Activated T-helper 9 cell treated with anti-CD3 and anti-CD28 coated beads, Interleukin-2, amount 50 U/mL, for 16 hours (primary cell): ENCODE measurements at places on chromosomes 13 and 19.

GRCh38 chr19:19427944-19428343 lies 22.5 kb downstream of the GATAD2A start:
- no peak for DNase-seq

DNA sequence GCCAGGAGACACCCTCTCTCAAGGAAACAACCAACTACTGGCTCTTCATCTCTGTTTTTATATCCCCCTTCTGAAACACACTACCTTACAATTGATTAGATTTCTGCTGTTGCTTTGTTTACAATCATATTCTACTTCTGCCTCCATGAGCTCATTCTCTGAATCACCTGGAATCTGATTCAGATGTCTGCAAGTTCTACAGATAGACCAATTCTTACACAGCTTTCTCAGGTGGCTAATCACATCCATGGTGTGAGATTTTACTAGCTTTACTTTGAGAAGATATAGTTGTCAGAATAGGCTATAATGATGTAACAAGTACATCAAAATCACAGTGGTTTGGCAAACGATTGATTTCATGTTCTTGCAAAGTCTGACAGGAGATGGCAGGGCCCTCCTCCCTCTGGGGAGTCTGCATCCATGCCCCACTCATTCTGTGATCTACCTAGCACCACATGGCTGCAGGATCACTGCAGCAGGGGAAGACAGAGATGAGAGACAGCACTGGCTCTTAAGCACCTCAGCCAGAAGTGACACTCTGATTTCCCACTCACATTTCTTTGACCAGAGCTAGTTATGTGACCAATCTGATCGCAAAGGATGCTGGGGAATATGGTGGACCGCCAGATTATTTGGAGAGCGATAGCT lies 243.7 kb downstream of the FOXO1 start:
- DNase-seq, result no peak

GRCh38 chr19:17841810-17842662 lies 5.7 kb downstream of the JAK3 start:
- peak; percentile 34 for DNase-seq

GRCh38 chr19:29671393-29672160 lies 6.3 kb downstream of the PLEKHF1 start:
- DNase-seq, result peak; percentile 80

GRCh38 chr19:40785526-40785925 lies 7.5 kb downstream of the RAB4B start:
- no peak for DNase-seq

- no peak for DNase-seq
These were observed 3.2 kb downstream of the NFIC start for GRCh38 chr19:3369337-3370213.

- DNase-seq, result no peak
These were observed 95.0 kb downstream of the KCTD12 start for GRCh38 chr13:76790980-76791819.

- no peak for DNase-seq
These were observed 8.5 kb upstream of the XPO4 start for GRCh38 chr13:20911037-20911436.

DNA sequence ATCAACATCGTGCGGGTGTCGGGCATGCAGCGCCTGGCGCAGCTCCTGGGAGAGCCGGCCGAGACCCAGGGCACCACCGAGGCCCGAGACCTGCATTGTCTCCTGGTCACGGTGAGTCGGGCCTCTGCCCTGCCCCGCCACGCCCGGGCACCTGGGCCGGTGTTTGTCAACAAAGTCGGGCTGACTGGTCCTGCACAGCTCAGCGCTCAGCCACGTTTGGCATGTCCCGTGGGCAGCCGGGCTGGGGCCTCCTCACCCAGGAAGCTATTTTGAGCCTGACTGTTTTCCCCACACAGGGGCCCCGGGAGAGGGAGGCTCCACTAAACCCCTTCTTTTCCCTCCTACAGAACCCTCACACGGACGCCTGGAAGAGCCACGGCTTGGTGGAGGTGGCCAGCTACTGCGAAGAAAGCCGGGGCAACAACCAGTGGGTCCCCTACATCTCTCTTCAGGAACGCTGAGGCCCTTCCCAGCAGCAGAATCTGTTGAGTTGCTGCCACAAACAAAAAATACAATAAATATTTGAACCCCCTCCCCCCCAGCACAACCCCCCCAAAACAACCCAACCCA lies 1.3 kb downstream of the GADD45B start:
- DNase-seq, result no peak

DNA sequence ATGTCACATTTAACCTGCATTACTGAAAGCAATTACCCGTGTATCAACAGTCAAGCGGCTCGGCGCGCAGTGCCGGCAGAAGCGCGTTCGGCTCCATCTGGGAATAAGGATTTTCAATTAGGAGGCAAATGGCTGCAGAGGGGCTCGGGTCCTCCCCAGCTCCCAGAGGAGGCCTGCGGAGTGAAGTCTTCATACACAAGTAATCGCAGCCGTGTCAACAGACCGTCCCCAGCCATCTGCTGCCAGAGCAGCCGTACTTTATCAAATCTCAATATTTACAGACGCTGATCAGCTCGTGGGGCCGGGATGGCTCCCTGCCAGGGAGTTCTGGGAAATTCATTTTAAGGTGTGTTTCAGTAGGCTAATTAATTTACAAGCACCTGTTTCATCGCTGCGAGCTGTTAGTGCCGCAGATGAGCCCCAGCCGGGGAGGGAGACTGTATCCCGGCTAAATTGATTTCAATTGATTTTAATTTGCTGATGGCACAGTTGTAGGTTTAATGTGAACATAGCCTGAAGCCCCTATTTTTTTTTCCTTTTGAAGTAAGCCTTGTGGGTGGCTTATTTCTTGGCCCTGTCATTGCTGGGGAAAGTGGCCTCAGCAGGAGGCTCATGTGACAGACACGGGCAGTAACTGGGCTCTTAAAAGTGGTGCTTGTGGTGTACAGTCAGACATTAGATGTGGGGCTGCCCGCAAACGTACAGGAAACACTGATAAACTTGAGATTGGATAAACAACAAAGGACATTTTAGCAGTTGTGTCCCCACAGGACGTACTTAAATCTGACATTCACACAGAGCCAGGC lies 252.7 kb downstream of the TEX29 start:
- DNase-seq, result no peak

DNA sequence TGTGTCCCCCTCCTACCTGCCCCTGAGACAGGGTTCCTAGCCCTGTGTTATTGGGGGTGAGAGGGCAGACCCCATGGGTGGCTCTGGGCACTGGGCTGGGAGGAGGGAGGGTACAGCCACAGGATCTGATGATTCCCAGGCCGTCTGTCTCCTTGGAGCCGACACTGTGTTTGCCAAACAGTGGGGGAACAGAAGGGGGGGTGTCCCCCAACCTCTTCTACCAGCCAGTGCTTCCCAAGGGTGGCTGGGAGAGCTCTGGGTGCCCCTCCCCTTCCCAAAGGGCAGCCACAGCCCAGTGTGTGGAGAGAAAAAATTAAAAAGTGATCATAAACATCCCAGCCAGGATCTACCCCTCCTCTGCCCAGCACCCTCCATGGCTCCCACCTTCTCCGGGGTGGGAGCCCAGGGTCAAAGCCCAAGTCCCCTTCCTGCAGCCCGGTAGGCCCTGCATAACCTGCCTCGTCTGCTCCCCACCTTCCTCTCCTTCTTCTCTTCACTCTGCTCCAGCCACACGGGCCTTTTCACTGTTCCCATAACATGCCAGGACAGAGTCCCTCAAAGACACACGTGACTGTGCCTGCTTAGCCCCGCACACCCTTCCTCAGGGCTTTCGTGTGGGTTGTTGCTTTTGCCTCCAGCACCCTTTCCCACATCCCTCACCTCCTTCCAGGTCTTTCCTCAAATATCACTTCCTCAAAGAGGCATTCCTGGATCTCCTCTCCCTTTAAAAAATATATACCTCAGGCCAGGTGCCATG lies 1.4 kb upstream of the PLIN4 start:
- DNase-seq, result no peak

GRCh38 chr19:15976836-15977689 lies 28.3 kb downstream of the OR10H4 start:
- no peak for DNase-seq

DNA sequence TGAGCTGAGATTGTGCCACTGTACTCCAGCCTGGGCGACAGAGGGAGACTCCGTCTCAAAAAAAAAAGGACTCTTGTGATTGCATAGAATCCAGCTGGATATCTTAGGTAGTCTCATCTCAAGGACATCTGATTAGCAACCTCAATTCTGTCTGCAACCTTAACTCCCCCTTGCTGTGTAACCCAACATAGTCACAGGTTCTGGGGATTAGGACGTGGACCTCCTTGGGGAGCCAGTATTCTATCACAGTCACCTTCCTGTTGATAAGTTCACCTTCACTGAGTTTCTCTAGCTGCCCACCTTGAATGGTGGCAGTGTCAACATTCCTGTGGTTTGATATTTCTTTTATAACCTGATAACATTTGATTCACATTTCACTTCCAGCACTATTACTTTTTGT lies 27.2 kb downstream of the GPR18 start:
- DNase-seq, result no peak

DNA sequence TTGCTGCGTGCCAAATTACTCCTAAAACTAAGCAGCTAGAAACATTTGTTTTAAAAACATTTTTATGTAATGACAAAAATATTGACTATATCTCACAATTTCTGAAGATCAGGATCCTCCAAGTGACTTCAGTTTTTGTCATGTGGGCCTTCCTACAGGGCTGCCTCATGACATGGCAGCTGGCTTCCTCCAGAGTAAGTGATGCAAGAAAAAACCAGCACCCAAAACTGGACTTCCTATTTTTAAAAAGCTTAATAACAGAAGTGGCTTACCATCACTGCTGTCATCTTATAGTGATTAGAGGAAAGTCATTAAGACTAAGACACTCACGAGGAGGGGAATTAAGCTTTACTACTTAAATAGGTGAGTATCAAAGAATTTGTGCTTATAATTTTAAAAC lies 681.7 kb downstream of the PCDH17 start:
- DNase-seq, result no peak

GRCh38 chr13:111590796-111591195 lies 270.4 kb downstream of the TEX29 start:
- DNase-seq, result no peak

DNA sequence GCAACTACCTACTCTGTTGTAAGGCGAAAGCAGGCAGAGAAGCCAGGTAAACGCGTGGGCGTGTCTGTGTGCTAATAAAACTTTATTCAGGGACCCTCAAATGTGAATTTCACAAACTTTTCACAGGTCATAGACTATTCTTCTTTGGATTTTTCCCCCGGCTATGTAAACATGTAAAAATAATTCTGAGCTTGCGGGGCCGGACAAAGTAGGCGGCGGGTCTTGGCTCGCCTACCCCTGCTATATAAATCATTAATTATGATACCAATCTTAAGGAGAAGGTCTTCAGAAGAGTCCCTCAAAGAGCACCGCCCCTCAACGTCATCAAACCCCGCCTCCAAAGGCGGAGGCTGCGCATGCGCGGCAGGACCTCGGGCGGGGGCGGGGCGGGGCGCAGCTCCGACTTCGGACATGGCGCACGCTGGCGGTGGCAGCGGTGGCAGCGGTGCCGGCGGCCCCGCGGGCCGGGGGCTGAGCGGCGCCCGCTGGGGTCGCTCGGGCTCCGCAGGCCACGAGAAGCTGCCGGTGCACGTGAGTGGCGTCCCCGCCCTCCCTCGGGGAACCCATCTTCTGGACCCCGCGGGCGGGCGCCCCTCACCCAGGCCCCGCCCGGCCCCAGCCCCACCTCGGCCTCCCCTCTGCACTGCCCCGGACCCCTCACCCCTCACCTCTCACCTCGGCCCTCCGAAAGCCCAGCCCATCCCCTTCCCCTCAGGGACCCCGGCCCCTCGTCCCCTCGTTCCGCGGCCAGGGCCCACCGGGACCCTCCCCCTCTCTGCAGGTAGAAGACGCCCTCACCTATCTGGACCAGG lies at the start of gene SIN3B:
SIN3B (plus strand) TSS at position 389 of the 812 bp plus-strand sequence; CDS start at position 412, 23 bp downstream.
- peak; percentile 84 for DNase-seq

DNA sequence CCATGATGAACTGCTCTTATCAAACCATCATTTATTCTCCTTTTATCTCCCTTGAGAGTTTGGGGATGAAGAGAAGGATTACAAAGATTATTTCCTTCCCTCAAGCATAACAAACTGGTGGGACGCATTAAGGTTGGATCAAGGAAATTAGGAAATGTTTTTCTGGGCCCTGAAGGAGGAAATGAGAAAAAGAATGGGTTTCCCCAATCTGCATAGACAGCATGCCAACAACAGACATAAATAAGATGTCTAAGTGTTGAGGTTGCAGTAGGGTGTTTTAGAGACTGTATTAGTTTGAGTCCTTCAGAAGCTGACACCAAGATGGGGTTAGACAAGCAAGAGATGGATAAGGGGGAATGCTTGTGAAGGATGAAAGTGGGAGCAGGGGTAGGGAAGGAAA lies 7.3 kb downstream of the EPSTI1 start:
- DNase-seq, result no peak

- no peak for DNase-seq
These were observed 38.0 kb upstream of the ATP12A start for GRCh38 chr13:24642219-24642618.

DNA sequence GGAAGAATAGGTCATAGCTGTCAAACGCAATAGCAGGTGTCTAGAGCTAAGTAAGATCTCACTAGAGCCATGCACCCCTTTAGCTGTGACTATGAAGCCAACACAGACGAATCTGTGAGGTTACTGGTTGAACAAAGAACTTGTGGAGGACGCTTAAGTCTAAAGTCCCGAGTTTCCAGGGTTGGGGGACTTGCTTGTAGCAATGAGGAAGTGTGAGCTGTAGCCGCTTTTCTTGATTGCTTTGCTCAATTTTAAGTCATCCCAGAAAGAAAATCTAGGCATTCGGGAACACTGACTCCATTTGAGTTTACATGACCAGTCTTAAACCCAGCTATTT lies 1.6 kb downstream of the GPC5 start:
- no peak for DNase-seq

- DNase-seq, result no peak
These were observed 1526.5 kb upstream of the SLC10A2 start for GRCh38 chr13:104592545-104593250.

- DNase-seq, result no peak
These were observed 17.6 kb downstream of the TJP3 start for GRCh38 chr19:3725640-3726310.

DNA sequence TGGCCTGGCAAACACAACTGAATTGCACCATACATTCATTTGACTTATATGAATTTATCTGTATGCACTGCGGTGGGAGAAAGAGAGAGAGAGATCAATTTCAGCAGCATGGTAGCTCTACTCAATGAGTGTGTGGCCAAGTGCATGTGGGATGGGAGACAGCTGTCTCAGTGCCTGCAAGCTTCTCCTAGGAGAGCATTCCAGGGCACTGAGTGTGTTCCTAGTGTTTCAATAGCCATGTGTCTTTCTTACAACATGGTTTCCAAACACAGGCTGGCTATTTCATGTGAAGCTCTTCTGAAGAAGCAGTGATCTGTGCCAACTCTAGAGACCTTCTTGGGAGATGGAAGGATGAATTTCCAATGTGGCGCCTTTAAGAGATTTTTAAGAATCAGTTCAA lies 43.5 kb downstream of the NEK5 start:
- DNase-seq, result no peak

DNA sequence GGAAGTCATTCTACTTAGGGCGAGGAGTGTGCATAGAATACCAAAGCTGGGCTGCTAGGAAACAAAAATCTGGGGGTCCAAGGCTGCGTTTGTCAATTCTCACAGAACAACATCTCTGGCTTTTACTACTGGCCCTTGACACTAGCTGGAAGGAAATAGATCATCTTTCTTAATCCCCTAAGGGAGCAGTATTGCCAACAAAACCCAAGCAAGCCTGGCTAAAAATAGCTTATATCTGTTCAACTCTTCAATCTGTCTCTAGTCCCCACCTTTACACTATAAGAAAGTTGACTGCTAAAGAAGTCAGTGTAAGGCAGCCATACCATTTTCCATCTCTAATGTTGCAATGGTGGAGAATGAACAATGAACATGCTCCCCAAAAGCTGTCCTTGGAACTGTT lies 107.8 kb upstream of the SPRY2 start:
- DNase-seq, result no peak

GRCh38 chr19:44212866-44213346 lies 574 bp downstream of the ZNF227 start:
- DNase-seq, result no peak
